ENCODE measurements at places on chromosomes 6 and 20.

DNA sequence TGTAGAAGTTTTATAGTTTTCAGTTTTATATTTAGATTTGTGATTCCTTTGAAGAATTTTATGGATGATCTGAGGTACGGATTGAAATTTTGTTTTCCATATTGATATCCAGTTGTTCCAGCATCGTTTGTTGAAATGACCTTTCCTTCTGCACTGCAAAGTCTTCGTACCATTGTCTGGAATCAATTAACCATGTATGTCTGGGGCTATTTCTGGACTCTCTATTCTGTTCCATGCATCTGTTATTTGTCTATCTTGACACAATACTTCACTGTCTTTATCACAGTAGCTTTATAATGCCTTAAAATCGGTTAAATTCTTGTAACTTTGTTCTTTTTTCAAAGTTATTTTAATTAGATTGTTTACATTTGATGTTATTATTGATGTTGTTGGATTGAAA, 154.9 kb downstream of the FARS2 start:
- no peak for DNase-seq

DNA sequence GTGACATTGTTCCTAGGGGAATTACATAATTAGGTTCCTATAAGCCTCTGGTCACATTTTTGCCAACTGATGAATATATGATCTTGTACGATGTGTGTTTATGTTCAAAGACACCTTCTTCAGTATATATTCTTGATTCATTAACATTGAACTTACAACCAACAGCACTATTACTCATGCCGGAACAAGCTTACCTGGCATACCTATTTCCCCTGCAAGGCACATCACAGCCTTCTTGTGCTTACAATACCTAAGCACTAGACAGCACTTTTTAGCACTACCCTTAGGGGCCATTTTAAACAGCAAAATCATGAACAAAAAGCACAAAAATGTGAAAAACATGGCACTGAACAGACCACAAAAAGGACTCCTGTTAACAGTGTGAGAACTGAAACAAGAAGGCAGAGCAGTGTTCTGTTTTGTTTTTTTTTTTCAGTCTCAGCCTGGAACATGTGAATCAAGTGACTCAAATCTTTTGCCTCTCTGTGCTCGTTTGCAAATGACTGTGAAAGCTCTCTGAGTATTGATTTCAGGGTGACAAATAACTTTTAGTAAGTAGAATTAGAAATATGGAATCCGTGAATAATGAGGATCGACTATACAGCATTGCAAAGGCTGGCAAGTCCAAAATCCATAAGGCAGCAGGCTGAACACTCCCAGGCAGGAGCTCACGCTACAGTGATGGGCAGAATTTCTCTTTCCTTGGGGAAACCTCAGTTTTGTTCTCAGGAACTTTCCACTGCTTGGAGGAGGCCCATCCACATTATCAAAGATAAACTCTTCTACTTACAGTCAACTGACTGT, 102.3 kb upstream of the TSHZ2 start:
- DNase-seq: no peak

GRCh38 chr6:119653329-119653728, 303.8 kb upstream of the MAN1A1 start:
- DNase-seq: no peak

DNA sequence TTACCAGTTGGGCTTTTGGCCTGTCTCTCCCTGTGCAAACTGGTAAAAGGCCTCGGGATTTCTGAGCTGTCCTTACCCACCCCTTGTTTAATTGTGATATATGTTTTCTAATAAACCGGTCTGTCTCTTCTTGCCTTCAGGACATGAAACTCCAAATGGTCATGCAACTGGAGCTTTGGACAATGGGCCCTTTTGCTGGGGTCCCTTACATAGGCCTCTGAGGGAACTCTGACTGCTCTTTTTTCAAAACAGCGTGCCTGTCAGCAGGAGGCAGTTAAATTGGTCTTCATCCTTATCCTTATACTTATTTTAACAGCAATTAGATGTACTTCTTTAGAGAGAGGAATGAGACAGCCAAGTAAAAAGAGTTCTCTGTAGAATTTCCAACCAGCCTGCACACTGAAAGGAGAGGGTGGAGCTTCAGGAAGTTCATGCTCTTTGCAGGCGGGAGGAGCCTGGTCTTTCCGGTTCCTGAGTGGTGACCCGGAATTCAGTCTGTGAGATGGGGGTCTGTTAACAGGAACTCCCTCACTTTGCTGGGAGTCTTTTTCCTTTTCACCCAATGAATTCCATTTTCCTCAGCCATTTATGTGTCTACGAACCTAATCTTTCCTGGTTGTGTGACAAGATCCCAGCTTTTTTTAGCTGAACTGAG, 299.6 kb upstream of the GJE1 start:
- no peak for DNase-seq

DNA sequence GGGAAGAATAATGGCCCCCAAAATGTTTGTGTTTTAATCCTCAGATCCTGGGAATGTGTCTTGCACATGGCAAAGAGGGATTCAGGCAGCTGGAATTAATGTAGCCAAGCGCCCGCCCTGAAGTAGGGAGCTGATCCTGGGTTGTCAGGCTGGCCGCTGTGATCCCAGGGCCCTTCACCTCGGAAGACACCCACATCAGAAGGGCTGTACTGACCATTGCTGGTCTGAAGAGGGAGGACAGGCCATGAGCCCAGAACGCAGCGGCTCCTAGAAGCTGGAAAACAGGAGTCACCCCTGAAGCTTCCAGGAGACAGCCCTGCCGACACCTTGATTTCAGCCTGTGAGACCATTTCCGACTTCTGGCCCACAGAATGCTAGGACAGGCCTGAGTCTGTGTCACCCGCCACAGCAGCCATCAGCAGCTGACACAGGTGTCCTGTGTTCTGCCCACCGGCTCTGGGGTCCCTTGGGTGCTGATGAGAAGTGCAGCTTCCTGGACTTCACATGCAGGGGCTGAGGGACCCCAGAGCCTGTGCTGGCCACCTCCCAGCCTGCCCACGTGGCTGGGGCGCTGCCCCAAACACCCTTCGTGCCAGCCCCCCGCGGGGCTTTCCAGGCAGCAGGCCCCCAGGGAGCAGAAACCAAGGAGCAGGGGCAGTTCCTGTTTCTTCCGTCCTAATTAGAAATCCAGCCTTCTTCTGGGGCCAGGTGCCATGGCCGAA, 86.3 kb downstream of the ERMARD start:
- no peak for DNase-seq
